Diencephalon (tissue), 1 donor: ENCODE measurements at places on chromosomes 2 and 18. TPM values are rescaled to one million over a fixed set of nuclear protein-coding genes. Genes with fewer than 3 reads are reported as not detected.

The ITPRIPL1 gene
- total RNA-seq = 1.6 TPM

The FN1 gene
- total RNA-seq = 156 TPM

The UPP2 gene
- 0.69 TPM for total RNA-seq

The ERCC3 gene
- 41.3 TPM for total RNA-seq

The C1GALT1C1L gene
- 0.92 TPM for total RNA-seq

The PSD4 gene
- total RNA-seq = 4.4 TPM

The ZBTB7C gene
- 9.9 TPM for total RNA-seq

The DLGAP1 gene
- total RNA-seq = 47.3 TPM

The PTPN4 gene
- total RNA-seq = 149 TPM

The CYRIA gene
- total RNA-seq = 79.6 TPM

The MARCHF4 gene
- 13.6 TPM for total RNA-seq

The GPR45 gene
- total RNA-seq = 1.8 TPM

The IGFBP5 gene
- 59.3 TPM for total RNA-seq

The ALPI gene
- not detected for total RNA-seq

The CENPA gene
- total RNA-seq = 3.2 TPM

The AGXT gene
- not detected for total RNA-seq

The ECEL1 gene
- 27.0 TPM for total RNA-seq

The FAP gene
- 2.3 TPM for total RNA-seq

The ZAP70 gene
- total RNA-seq = 1.4 TPM

The CNGA3 gene
- total RNA-seq = 6.0 TPM

The NIF3L1 gene
- 34.4 TPM for total RNA-seq

The DHRS9 gene
- 1.6 TPM for total RNA-seq

The PFN4 gene
- total RNA-seq = 0.92 TPM

The RTP5 gene
- total RNA-seq = 13.8 TPM
